ENCODE measurements at places on chromosomes 7 and 10.

- no peak for DNase-seq
Observed at GRCh38 chr7:157150882-157151281, 12.2 kb downstream of the UBE3C start.

DNA sequence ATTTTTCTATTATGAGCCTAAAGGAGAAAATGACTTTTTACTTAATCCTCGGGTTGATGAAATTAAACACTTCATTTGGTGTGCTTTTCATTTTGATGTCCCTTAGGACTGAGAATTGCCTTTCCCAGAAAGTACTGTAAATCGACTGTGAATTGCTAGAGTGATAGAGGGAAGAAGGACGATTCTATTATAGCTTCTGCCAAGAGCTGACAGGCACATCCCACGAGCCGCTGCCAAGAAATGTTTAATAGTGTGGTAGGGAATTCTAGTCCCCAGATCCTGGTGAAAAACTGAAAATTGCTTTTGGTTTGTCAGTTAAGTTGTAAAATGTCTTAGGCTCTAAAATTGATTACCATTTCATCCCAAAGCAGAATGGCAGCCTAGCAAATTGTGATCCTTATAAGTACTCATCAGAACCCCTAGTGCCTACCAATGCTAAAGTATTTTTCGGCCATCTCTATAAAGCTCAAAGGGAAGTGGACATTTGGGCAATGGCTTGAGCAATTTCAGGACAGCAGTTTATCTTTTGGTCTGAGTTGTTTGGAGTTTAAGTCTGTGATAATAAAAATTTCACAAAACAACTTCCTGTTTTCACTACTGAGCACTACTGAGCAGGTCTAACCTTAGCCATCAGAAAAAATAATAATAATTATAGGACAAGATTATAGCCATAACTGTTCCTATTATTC is 44.6 kb upstream of the HYCC1 start:
- no peak for DNase-seq

DNA sequence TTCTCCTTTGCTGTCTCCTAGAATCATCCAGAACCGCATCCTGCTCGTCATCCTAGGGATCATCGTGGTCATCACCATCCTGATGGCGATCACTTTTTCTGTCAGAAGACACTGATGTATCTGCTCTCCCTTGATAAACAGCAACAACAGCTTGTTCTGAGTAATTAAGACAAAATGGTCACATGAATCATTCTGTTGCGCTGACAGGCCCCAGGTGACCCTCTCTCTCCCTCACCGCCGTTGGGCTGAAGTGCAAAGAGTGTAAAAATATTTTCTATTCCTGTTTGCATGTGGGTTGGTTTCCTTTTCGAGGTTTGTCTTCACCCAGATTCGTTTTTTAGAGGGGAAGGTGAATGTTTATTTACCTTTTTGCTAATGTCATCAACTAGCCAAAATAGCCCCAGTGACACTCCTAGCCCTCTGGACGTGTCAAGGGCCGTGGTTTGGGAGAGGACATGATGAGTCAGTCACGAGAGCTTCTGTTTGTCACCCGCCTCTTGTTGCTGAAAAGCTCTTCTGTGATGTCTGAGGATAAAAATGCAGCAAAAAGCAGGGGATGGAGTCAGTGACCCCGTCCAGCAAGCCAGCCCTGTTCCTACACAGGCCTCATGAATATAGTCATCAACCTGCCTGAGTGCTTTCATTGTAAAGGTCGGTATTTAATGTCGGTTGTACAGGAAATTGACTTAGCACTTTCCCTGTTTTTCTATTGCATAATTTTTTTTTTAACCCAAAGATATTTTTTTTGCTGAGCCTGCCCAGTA is 134.6 kb upstream of the TCF7L2 start:
- DNase-seq, result no peak

DNA sequence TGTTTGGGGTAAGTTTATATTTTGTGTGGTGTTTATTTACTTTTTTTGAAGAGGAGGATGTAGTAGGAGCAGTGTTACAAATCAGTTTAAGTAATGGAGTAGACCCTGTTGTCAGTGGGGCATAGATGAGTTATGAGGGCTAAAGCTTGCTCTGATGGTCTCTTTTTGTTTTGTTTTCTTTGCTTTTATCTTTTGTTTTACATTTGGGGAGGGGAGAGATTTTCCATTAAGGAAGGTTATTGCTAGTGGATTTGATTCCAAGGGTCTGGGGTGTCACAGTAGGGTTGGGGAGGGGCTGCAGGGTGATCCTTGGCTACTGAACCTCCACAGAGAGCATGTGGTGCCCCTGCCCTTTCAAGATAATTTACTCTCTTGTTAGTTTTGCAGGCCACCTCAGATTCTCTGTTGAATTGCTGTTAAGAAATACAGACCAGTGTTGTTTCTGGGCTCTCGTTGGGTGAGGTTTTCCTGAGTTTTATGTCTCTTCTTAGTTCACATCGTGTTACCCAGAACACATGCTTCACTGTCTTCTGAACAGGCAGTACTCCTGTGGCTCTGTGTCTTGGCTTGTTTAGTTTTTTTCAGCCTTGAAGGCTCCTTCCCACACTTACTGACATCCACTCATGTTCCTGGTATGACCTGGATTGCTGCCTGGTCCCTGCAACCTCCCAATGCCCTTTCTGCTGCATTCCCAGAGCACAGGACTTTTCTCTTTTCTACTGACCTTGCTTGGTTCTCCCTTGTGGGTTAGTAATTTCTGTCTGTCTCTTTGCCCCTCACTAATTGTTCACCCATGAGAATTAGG is 4.2 kb downstream of the KIFBP start:
- DNase-seq, result no peak

DNA sequence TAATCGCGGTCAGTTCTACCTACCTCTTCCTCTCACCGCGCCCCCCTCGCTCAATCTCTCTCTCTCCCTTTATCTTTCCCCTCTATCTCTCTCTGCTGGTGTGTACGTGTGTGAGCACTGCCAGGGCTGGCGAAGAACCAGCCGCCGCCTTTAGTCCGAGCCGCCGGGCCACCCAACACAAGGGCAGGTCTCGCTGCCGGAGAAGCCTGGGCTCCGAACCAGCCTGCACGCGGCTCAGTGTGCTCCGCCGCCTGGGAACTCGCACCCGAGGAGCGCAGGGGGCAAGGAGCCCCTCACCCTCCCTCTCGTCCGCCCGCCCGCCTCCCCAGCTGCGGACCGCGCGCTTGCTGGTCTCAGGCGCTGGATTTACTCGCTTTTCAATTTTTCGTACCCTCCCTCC is 1.7 kb downstream of the NXPH1 start:
- DNase-seq, result no peak

- peak; percentile 49 for DNase-seq
Observed at GRCh38 chr10:72263613-72264241, 10.0 kb upstream of the DDIT4 start.

DNA sequence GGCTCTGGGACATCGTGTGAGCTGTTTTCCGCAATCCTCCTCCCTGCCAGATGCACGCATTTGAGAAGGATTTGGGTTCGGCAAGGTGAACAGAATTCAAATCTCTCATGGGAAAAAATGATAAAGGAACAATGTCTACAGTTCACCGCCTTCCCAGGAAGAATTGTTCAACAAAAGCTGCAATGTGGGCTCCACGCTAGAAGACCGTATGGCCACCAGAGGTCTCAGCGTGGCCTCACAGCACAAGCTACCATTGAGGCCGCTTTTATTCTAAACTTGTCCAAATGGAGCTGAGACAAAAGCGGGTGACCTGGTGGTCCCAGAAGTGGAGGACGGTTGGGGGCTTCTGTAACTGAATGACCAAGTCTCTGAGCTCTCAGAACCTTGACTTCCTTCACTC is 733.1 kb downstream of the PARD3 start:
- DNase-seq, result no peak

- no peak for DNase-seq
Observed at GRCh38 chr7:45980973-45981372, 59.9 kb upstream of the IGFBP3 start.

GRCh38 chr10:123391275-123392028 is 237.2 kb downstream of the BUB3 start:
- DNase-seq, result no peak

DNA sequence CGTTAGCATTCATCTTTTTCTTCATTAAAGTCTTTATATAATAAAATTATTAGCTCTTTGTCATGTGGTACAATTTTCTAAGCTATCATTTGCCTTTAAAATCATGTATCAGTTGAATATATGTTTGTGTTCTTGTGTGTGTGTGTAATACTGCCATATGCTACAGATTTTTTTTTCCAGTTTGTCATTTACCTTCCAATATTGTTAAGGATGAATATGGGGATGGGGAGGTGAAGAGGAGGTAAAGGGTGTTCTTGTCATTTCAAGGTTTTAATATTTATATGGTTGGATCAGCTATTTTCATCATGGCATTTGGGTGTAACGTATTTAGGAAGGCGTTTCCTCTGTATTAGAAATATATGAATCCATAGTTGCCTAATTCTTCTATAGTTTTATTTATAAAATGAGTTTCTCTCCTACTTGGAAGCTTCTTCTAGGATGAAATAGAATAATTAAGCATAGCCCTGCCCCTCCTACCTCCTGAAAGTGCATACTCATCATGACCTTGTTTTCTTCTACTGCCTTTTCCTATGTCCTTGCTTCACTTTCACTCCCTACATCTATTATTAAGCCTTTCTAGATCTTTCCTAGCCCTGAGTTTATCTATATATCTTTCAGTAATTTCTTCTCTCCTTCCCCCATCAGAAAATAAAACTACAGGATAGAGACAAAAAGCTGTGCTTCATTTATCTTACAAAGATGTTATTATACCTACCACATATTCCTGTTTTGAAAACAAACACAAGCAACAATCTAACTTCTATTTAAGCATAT is 25.1 kb downstream of the RAB18 start:
- no peak for DNase-seq

DNA sequence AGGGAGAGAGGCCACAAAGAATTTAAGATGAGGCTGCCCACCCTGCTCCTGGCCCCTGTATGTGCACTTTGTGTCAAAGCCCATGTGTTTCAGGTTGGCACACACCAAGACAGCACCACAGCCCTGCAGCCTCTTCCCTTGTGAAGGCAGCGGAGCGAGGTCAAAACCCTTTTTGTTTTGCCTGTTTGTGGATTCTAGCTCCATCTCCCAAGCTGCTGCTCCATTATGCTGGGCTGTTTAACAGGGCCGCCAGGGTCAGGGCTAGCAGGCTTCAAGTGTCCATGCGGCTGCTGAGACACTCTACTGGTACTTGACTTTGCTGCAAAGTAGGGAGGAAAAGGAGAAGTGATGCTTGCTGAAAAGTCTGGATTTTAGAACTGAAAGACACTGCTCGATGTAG is 142.3 kb upstream of the EFCAB10 start:
- no peak for DNase-seq

- no peak for DNase-seq
Observed at GRCh38 chr10:96289218-96289910, 14.9 kb upstream of the DNTT start.

- no peak for DNase-seq
Observed at GRCh38 chr10:48671914-48672595, 12.6 kb upstream of the WDFY4 start.

- DNase-seq, result no peak
Observed at GRCh38 chr10:101452176-101452575, 98.2 kb downstream of the BTRC start.

DNA sequence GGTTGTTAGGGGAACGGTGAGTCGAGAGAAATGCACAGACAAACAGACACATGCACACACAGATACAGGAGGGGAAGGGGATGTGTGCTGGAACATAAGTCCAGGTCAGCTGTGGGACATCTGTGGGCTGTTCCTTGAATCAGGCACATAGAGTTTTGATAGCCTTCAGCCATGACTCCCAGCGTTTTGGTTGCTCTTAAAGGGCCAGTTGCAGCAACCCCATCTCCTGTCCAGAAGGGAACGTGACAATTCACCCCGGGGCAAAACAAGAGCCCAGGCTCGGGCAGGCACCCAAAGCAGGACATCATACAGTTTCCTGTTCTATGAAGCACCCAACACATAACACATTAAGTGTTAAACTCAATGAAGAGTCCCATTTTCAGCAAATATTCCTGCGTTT is 9.6 kb downstream of the INSYN2A start:
- no peak for DNase-seq

- no peak for DNase-seq
Observed at GRCh38 chr10:67011981-67012380, 86.1 kb downstream of the LRRTM3 start.

GRCh38 chr10:103540722-103541121 is 47.2 kb downstream of the NEURL1 start:
- DNase-seq, result no peak

- DNase-seq, result no peak
Observed at GRCh38 chr10:57673446-57673960, 594.2 kb downstream of the IPMK start.

GRCh38 chr10:88851706-88852105 is at the start of gene ANKRD22:
TSS of gene ANKRD22 (minus strand) at chr10:88851844. CDS start at chr10:88851607, 237 bp downstream.
- no peak for DNase-seq

GRCh38 chr7:162632-163297 is 29.6 kb upstream of the FAM20C start:
- no peak for DNase-seq

DNA sequence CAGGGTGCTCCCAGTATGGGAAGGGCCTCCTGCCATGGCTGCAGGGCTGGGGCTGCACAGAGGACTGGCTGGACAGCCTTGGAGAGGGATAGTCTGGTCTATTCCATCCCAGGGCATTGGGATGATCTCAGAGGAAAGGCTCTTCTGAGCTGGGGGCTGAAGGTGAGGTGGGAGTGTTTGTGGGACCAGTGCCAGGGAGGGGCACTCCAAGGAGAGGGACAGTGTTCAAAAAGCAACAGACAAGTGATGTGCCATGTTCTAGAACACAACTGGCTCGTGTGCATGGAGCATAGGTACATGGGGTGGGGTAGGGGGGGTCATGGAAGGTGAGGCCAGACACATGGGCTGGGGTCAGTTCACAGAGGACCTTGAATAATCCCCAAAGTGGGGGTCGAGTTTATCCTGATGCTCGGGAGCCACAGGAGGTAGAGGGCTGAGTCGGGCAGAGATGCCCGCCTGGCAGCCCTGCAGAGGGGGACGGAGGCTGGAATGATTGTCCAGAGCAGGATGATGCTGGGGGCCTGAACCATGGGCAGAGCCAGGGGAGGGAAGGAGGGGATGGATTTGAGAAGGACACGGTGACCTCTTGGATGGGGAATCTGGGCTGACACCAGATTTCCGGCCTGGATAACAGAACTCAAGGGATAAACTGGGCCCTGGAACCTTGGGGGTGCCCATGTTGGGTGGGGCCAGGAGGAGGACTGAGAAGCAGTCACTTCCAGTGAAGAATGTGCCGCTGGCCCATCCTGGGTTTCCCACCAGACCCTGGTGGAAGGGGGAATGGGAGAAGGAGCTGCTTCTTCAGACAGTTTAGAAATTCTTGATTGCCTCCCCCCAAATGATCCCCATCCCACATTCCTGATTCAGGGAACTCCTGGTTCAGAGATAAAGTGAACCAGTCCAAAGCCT is 50.4 kb downstream of the NEURL1 start:
- DNase-seq, result no peak

DNA sequence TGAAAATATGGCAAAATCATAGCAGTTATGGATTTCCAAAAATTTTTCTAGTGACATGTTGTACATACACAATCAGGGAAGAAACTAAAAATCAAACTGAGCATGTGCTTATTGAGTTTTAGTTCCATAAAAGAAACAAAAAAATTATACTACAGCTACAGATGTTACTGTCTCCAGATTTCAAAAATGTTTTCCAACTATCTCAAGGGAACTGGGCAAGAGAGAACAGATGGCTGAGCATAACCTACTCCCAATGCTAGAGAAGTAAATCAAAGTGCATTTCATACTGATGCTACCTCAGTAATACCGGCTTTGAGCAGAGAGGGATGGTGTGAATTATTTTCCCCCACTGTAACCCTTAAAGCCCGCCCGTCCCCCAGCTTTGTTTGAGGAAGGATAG is 40.7 kb upstream of the KMT2C start:
- no peak for DNase-seq

All from activated CD4-positive, alpha-beta memory T cell treated with anti-CD3 and anti-CD28 coated beads for 36 hours (primary cell).